ENCODE measurements at places on chromosomes 12 and 14.
A peak's percentile ranks its signal among the peaks of the same experiment; 100 is the strongest.

DNA sequence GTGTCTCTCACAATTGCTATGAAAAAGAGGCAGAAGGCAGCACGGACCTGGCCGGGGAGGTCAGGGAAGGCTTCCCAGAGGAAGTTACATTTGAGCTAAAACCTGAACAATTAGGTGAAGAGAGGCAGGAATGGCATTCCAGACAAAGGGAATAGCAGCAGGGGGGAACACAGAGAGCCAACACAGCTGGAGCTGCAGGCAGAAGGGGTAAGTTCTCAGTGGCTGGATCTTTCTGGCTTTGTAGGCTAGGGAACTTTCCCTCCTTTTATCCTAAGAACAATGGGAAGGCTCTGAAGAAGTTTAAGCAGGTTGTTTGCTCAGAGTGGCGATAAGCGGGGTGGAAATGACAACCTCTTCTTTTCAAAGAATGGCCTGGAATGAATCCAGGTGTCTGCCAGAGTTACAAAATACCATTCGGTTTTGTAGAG, 100.0 kb downstream of the PRIMA1 start:
- H3K27me3 ChIP-seq = no peaks in the 10 kb centered on the region
- DNase-seq = no peak
- H3K36me3 ChIP-seq = no peaks in the 10 kb centered on the region
- H3K27ac ChIP-seq = no peak overlapping the region

- no peak overlapping the region for H3K27ac ChIP-seq
- DNase-seq = no peak
- no peak overlapping the region for H3K4me3 ChIP-seq
- H3K4me1 ChIP-seq = no peaks in the 10 kb centered on the region
- H3K36me3 ChIP-seq = no peaks in the 10 kb centered on the region
- H3K27me3 ChIP-seq = no peaks in the 10 kb centered on the region
Measured at GRCh38 chr12:131357920-131358319, 353.0 kb upstream of the SFSWAP start.

GRCh38 chr12:716506-716905, 35.9 kb upstream of the WNK1 start:
- no peak for DNase-seq
- H3K4me3 ChIP-seq = no peak overlapping the region
- no peak overlapping the region for H3K27ac ChIP-seq
- H3K36me3 ChIP-seq = no peaks in the 10 kb centered on the region

DNA sequence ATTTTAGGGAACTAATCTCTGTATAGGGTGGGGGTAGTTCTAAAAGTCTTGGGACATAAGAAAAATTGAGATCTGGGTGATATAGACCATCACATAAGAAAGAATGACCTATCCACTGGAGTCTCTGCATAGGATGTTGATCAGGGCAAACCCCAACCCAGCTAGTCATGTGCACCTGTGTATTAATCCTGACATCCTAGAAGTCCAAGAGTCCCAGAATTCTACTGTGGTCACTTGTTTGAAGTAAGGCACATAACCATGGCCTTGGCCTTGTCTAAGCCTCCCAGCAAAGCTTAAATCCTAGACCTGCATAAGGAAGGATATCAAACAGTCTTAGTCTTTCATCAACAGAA, 334.1 kb upstream of the DCN start:
- H3K4me1 ChIP-seq = no peaks in the 10 kb centered on the region
- H3K4me3 ChIP-seq = no peak overlapping the region
- no peak overlapping the region for H3K27ac ChIP-seq
- DNase-seq = no peak
- no peaks in the 10 kb centered on the region for H3K27me3 ChIP-seq

GRCh38 chr14:38209572-38210557, 2.2 kb downstream of the SSTR1 start:
- no peak for DNase-seq
- peaks cover 11% of the 10 kb centered on the region for H3K27me3 ChIP-seq
- no peaks in the 10 kb centered on the region for H3K36me3 ChIP-seq
- H3K4me1 ChIP-seq = peaks cover 39% of the 10 kb centered on the region
- H3K4me3 ChIP-seq = peak overlapping the region; percentile 43
- H3K27ac ChIP-seq = no peak overlapping the region

DNA sequence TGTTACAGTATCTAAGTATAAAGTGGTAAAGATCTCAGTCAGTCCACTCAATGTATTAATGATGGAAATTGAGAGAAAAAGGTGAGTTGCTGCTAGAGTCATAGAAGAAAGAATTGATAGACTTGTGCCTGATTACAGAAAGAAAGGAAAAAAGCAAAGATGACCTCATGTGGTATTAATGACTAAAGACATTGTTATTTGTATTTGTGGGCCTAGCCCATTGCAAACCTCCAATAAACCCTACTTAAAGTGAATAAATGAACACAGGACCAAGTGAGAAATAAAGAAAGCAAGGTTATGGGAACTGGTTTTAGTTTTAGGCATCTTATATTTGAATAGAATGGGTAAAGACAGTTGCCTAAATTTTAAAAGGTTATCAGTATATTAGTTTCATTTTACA, 105.5 kb downstream of the SYT1 start:
- no peaks in the 10 kb centered on the region for H3K27me3 ChIP-seq
- no peaks in the 10 kb centered on the region for H3K36me3 ChIP-seq
- H3K27ac ChIP-seq = no peak overlapping the region
- no peak overlapping the region for H3K4me3 ChIP-seq
- no peaks in the 10 kb centered on the region for H3K4me1 ChIP-seq

DNA sequence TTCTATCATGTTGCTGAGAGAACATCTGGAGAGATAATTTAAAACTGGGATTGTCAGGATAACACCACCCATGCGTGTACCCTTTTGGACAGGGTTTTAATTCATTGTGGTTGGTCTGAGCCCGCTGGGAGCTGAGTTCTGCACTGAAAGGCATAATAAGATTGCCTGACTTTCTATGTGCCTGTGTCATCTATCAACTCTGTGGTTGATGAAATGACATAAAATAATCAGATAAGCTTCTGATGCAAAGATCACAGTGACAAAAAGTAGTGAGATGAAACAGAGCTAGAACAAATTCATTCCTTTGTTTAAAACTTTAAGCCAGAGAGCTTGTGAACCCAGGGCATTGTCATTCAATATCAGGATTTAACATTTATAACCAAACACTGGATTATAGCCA, 98.7 kb downstream of the BBS10 start:
- peaks cover 7% of the 10 kb centered on the region for H3K4me1 ChIP-seq
- H3K36me3 ChIP-seq = no peaks in the 10 kb centered on the region
- H3K27ac ChIP-seq = no peak overlapping the region

DNA sequence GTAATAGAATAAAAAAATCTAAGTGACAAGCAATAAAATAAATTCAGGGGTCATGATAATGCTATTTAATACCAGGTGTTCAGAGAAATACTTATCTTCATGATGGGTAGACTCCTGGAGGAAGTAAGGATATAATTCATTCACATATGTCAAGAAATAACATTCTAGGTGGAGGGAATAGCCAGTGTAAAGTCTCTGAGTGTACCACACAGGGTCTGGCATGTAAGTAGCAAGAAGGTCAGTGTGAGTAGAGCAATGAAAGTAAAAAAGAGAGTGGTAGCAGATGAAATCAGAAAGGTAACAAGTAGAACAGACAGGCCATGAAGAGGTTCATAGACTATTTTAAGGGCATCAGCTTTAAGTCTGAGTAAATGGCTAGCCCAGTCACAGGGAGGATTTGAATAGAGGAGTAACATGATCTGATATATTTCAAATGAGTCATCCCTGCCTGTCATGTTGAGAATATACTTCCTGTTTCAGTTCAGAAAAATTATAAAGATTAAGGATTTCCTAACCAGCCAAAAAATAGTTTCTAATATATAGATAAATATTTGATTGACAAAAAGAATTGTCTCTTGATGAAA, 519.9 kb downstream of the C12orf50 start:
- H3K36me3 ChIP-seq = no peaks in the 10 kb centered on the region
- H3K4me1 ChIP-seq = no peaks in the 10 kb centered on the region
- no peaks in the 10 kb centered on the region for H3K27me3 ChIP-seq
- no peak for DNase-seq
- H3K4me3 ChIP-seq = no peak overlapping the region
- no peak overlapping the region for H3K27ac ChIP-seq

GRCh38 chr14:96260341-96260821, 4.4 kb downstream of the BDKRB1 start:
- no peak overlapping the region for H3K27ac ChIP-seq
- no peaks in the 10 kb centered on the region for H3K27me3 ChIP-seq
- no peak for DNase-seq
- H3K36me3 ChIP-seq = no peaks in the 10 kb centered on the region
- no peak overlapping the region for H3K4me3 ChIP-seq

DNA sequence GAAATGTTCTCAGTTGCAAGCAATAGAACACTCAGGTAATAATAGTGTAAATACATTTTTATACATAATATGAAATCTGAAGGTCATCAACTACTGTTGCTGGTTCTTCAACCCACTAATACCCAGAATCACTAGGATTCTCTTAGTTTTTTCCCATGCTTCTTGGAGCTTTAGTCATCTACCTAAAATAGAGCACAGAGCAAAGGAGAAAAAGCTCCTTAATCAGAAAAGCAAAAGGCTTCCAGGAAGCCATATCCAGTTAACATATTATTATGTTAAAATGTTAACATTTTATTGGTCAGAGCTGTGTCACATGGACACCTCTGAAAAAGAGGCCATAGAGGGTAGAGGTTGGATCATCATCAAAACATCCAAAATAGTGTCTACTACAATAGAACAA, 57.0 kb downstream of the CCER1 start:
- no peaks in the 10 kb centered on the region for H3K27me3 ChIP-seq
- no peak overlapping the region for H3K27ac ChIP-seq
- H3K4me1 ChIP-seq = no peaks in the 10 kb centered on the region
- no peaks in the 10 kb centered on the region for H3K36me3 ChIP-seq

DNA sequence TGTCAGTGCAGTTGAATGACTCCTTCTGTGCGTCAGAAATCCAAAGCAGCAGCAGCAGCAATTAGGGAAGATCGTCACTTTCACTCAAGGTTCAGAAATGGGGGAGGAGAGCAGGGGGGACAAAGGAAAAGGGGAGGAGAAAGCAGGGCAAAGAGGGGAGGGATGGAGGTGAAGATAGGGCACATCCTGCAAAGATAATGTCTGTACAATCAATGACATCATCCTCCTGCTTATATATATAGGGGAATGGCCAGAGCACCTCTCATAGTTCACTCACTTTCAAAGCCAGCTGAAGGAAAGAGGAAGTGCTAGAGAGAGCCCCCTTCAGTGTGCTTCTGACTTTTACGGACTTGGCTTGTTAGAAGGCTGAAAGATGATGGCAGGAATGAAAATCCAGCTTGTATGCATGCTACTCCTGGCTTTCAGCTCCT, at the start of gene NTS:
Gene NTS (plus strand): TSS at position 265 of the 431 bp plus-strand sequence. CDS start 109 bp downstream, at position 374.
- no peaks in the 10 kb centered on the region for H3K27me3 ChIP-seq
- H3K4me1 ChIP-seq = no peaks in the 10 kb centered on the region
- no peaks in the 10 kb centered on the region for H3K36me3 ChIP-seq
- DNase-seq = no peak
- no peak within 1 kb of the TSS for H3K4me3 ChIP-seq
- no peak within 1 kb of the TSS for H3K27ac ChIP-seq

DNA sequence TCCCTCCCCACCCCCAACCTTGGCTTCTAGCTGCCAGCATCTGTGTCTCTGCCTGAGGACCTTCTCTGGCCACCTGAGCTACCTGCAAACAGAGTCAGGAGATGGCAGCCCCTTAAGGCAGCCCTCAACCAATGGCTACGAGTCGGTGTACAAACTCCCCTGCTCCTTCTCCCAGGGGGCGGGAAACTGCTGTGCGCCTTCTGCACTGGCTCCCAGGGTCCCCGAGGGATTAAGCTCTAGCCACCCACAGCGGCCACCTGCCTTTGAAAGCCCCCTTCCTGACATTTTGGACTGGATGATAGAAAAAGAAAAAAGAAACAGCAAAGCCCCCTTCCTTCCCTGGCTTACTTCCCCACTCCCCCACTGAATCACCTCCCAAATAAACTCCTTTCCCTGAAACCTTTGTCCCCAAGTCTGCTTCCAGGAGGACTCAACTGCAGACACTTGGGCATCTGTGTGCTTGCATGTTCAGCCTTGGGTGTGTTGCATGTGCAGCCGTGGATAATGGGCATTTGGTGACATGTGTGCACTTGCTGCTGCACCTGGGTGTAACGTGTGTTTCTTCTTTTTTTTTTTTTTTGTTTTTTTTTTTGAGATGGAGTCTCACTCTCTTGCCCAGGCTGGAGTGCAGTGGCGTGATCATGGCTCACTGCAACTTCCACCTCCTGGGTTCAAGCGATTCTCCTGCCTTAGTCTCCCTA, 6.0 kb downstream of the SDS start:
- no peaks in the 10 kb centered on the region for H3K27me3 ChIP-seq
- no peaks in the 10 kb centered on the region for H3K4me1 ChIP-seq
- DNase-seq = no peak
- no peak overlapping the region for H3K4me3 ChIP-seq
- no peak overlapping the region for H3K27ac ChIP-seq

GRCh38 chr12:20232931-20233675, 135.2 kb upstream of the PDE3A start:
- no peaks in the 10 kb centered on the region for H3K27me3 ChIP-seq
- H3K27ac ChIP-seq = no peak overlapping the region
- no peaks in the 10 kb centered on the region for H3K4me1 ChIP-seq
- no peak overlapping the region for H3K4me3 ChIP-seq

- H3K4me1 ChIP-seq = no peaks in the 10 kb centered on the region
- no peak overlapping the region for H3K27ac ChIP-seq
- no peaks in the 10 kb centered on the region for H3K36me3 ChIP-seq
- H3K4me3 ChIP-seq = no peak overlapping the region
- peaks cover 2% of the 10 kb centered on the region for H3K27me3 ChIP-seq
Measured at GRCh38 chr14:70269582-70269981, 80.8 kb upstream of the SLC8A3 start.

GRCh38 chr12:130127532-130127911, 34.7 kb upstream of the FZD10 start:
- no peak overlapping the region for H3K27ac ChIP-seq
- peaks cover 10% of the 10 kb centered on the region for H3K27me3 ChIP-seq
- H3K4me3 ChIP-seq = no peak overlapping the region
- no peaks in the 10 kb centered on the region for H3K36me3 ChIP-seq
- peaks cover 3% of the 10 kb centered on the region for H3K4me1 ChIP-seq

- H3K27ac ChIP-seq = no peak overlapping the region
- no peaks in the 10 kb centered on the region for H3K36me3 ChIP-seq
- H3K27me3 ChIP-seq = no peaks in the 10 kb centered on the region
- H3K4me3 ChIP-seq = no peak overlapping the region
- peak; percentile 84 for DNase-seq
Measured at GRCh38 chr14:56224691-56225681, 106.8 kb downstream of the PELI2 start.

GRCh38 chr12:96371138-96371789, 29.0 kb downstream of the CDK17 start:
- no peaks in the 10 kb centered on the region for H3K36me3 ChIP-seq
- H3K4me3 ChIP-seq = no peak overlapping the region
- H3K27me3 ChIP-seq = no peaks in the 10 kb centered on the region
- H3K27ac ChIP-seq = peak overlapping the region; percentile 33
- no peak for DNase-seq

GRCh38 chr14:29217813-29218450, 451.3 kb downstream of the FOXG1 start:
- peaks cover 9% of the 10 kb centered on the region for H3K4me1 ChIP-seq
- no peaks in the 10 kb centered on the region for H3K27me3 ChIP-seq
- no peak for DNase-seq
- no peak overlapping the region for H3K27ac ChIP-seq
- H3K36me3 ChIP-seq = no peaks in the 10 kb centered on the region
